ENCODE measurements at places on chromosomes 3 and 15.

DNA sequence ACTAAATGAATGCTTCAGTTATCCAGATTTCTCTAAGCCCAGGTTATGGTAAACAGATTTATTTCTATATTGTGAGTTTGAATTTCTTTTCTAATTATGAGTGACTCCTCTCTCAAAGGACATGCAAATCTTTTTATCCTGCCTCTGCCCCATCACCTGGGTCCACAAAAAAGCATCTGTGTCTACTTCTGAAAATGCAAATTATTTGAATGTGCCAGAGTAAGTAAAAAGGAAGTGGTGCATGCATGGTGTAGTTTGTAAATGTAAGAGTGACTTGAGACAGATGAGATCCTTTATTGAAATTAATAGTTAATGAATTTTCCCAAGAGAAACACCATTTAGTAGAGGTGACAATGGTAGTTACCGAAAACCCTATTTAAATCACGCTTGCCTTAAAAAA, 26.9 kb downstream of the MCTP2 start:
- DNase-seq: no peak

DNA sequence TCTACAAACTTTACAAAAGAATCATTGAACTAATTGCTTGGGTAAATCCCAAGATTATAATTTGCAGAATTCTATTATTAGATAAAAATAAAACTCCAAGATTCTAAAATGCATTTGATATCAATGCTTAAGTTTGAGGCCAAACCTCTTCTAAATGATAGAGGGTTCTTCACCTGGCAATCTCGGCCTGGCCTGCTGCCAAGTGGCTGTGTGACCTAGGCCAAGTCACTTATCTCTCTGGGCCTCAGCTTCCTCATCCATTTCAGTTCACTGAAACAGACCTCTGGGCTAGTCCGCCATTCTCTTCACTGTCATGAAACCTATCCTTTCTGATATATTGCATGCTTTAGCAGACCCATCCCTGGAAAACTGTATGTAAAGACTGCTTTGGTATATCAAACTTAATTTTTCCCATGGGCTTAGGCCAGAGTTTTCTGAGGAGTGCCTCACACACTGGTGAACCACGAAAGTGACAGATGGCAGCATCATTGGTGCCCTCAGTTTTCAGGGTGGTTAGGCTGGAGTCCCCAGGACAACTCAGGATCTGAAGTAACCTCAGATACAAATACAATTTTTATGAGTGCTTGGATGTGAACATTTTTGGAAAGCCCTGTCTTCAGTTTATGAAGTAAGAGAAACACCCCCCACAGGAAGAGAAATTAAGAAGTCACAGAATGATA, 21.8 kb downstream of the NUDT16 start:
- no peak for DNase-seq

GRCh38 chr3:151926956-151927355, 53.5 kb downstream of the SUCNR1 start:
- DNase-seq: no peak

GRCh38 chr3:140443806-140444205, 234.1 kb upstream of the TRIM42 start:
- no peak for DNase-seq

GRCh38 chr3:111874177-111874820, 15.2 kb downstream of the PHLDB2 start:
- no peak for DNase-seq

DNA sequence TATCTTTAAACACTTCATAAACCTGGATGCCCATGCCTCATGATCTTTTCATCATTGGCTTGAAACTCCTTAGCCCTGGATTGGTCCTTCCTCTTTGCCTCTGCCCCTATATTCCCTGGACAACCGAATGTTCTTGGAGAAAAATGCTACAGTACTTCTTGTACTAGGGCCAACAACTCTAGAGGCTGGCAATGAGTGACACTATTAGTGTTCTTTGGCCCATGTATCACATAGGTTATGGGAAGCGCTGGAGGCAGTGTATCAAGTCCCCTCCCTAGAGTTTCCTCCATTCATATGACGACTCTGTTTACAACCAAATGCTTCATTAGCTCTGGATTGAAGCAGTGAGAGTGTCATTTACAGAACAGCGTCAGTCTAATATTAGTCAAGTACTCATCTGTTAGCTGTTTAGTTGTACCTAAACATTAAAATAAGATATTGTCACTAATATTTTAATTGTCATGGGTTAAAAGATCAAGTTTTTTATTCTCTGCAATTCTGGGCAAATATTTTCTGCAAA, 66.4 kb upstream of the MYO5C start:
- DNase-seq: no peak

DNA sequence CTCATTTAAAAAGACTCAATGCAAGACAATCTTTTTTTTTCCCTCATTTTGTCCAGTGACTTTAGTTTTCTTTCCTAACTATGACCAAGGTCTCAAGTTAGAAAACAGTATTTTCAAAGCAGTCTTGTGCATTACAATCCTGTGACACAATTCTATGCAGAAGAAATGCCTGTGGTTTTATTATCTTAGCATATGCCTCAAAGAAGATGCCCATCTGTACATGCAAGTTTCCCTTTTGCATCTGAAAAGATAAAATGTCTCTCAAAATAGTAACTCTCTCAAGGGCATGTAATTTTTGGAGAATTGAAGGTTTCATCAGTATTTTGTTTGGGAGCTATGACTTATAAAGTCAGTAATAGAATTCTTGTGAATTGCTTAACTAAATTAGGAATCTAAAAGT, 292.0 kb upstream of the SUCLG2 start:
- DNase-seq: no peak

GRCh38 chr3:50624634-50625033, 7.7 kb downstream of the MAPKAPK3 start:
- no peak for DNase-seq

DNA sequence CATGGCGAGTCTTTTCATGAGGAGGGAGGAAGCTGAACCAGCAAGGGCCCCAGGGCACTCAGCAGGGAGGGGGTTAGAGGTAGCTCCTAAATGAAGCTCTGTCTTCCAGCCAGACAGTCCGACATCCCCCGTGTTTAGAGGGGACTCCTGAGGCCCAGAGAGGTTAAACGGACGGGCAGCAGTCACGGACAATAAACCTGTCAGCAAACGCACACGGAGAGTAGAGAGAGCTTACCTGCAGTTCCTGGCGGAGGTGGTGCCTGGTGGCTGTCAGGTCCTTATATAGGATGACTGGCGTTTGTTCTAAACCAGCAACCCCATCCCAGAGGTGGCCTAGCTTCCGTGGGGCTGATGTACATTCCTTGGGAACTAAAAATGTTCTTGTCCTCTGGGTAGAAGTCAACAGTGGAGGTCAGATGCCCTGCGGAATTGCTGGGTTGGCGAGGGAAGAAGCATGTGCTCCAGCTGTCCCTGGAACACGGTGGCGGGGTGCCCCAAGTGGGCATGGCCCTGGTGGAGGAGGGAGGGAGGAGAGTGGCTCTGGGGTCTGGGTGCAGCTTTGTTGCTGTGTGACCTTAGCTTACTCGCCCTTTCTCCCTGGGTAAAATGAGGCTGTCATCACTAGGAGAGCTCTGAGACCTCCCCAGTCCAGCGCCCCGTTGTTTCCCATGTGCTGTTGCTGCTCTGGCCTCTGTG, 2.1 kb downstream of the GHRL start:
- DNase-seq: no peak

GRCh38 chr3:10946526-10946925, 46.0 kb upstream of the SLC6A1 start:
- DNase-seq: no peak

DNA sequence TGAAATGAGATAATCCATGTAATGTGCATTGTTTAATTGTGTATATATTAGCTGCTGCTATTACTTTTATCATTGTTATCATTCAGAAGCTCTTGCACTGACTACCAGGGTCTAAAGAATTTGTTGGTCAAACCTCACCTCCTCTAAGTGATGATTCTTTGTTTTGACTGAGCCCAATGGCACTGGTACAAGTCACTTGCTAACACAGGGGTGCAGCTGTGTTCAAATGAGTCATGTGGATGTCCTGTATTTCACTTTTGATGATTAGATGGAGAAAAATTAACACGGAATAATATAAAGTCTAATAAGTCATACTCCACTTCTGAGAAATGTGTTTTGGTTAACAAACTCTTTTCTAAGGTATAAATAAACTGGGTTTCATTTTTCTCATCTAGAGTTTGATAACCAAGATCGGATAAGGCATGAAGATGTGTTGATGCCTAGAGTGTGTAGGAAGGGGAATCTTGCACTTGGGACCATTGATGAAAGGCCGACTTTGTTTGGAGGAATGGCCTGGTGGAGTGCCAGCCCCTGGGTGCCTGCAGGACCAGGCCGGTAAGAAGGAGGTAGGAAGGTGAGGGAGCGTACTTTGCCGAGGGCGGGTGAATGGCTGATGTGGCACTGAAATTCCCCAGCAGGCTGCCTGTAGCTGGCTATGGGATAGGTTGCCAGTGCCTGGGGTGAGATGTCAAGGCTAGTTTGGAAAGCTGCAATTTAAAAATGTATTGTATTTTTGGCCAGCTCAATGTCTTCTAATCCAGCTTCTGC, 244.7 kb upstream of the ZPLD1 start:
- DNase-seq: no peak

- no peak for DNase-seq
Measured at GRCh38 chr3:98979296-98979695, 77.8 kb upstream of the DCBLD2 start.

GRCh38 chr3:141412936-141413354, 44.6 kb downstream of the ZBTB38 start:
- no peak for DNase-seq

DNA sequence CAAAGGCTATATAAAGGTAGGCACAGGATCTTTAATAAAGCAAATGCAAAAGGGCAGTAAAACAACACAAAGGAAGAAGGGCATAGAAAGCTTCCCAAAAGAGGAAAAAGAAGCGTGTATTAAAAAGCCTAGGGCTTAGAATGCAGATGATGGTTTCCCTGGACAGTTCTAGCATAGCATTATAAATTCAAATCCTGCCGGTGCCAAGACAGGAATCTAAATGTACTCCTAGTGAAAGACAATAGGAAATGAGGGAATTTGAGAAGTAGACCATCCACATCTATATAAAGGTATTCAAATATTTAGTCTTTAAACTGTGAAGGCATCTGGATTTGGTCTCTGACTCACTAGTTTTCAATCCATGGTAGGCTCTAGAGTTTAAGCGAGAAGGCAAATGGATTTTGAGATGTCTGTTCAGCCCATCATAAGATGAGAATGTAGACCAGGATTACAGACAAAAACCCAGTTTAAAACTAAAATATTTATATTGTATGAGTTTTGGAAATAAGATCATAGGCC, 431.8 kb downstream of the TBL1XR1 start:
- no peak for DNase-seq

GRCh38 chr3:141921316-141921715, 44.9 kb downstream of the ATP1B3 start:
- DNase-seq: no peak

GRCh38 chr3:88219138-88219792, 69.5 kb downstream of the C3orf38 start:
- no peak for DNase-seq

DNA sequence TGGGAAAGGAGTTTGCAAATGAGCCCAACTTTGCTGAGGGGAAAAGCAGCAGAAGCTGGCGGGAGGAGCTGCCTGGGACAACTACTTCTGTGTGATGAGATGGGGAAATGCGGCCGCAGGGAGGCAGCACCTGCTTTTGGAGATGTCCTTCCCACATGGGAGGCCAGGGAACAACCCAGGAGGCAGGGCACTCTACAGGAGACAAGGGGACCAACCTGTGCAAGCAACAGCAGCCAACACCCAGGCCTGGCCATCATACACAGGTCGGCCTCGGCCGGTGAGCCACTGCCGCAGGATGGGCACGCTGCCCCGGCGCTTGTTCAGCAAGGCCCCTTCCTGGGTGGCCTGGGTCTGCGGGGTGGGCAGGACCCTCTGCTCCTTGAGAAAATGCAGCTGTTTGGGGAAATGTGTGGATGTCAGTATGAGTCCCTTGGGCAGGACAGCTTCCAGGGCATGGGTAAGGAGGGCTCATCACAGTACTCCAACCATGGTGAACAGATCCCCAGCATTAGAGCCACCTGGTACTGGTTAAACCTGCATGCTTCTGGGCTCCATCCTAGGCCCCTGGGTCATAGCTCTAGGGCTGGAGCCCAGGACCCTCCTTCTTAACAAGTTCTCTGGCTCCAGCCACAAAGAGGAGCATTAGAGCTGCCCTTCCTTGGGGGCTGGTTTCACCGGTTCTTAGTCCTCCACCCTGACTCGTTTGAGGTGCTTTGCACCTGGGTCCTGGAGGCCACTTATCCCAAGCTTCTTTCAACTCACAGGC, 11.6 kb downstream of the EPB42 start:
- DNase-seq: no peak

- DNase-seq: no peak
Measured at GRCh38 chr3:36763850-36764703, at the start of gene DCLK3. Gene DCLK3, minus strand, starts transcription at chr3:36764553. Its CDS starts 290 bp downstream, at chr3:36764263.

DNA sequence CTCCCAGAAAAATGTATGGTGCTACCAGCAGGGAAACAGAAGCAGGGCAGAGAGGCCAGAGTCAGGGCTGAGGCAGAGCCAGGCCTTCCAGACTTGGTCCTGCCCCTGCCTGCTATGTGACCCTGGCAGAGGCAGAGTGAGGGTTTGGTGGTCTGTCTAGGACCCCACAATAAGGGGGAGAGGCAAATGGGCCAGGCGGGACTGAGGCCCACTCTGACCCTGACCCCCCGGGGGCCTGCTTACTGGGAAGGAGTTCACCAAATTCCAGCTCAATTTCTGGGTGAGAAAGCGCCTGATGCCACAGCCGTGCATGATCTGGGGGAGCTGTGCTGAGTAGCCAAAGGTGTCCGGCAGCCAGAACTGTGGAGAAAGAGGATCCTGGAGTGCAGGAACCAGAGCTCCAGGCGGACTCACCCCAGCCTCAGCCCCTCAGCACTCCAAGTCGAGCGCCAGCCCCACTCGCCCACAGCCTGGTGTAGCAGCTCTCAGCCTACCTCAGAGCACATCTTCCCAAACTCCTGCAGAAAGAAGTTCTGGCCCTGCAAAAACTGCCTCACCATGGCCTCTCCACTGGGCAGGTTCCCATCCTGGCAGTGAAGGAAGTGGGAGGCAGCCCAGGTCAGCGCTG, 6.9 kb downstream of the MAN2C1 start:
- no peak for DNase-seq

GRCh38 chr15:98683831-98684230, 35.5 kb downstream of the IGF1R start:
- DNase-seq: no peak

DNA sequence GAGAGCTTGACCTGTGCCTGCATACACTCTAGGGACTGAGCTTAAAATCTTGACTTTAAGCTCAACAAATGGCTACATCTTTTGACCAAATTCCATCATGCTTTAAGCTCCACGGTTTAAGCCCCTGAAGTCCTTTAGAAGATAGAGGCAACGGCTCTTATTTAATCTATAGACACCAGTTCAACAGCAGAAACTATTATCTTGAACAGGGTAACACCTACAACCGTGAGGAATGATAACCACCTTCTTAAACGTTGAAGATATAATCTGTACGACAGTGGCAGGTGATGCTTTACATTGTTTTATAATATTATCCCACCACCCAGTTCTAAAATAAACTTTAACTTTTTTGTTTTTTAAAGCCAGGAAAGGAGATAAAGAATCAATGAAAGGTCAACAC, 1007.8 kb downstream of the FHIT start:
- DNase-seq: no peak

GRCh38 chr3:9716801-9717555, 13.3 kb downstream of the CPNE9 start:
- DNase-seq: no peak

- DNase-seq: no peak
Measured at GRCh38 chr15:67039384-67040075, 25.9 kb upstream of the SMAD3 start.
